Cortex of kidney (tissue), 1 donor: ENCODE measurements at places on chromosomes 4 and X.
A peak's percentile ranks its signal among the peaks of the same experiment; 100 is the strongest.

- no peak for DNase-seq
Measured at GRCh38 chr4:109029987-109030386, 267.1 kb upstream of the ETNPPL start.

GRCh38 chr4:183467246-183467645 lies 22.8 kb downstream of the CDKN2AIP start:
- no peak for DNase-seq

DNA sequence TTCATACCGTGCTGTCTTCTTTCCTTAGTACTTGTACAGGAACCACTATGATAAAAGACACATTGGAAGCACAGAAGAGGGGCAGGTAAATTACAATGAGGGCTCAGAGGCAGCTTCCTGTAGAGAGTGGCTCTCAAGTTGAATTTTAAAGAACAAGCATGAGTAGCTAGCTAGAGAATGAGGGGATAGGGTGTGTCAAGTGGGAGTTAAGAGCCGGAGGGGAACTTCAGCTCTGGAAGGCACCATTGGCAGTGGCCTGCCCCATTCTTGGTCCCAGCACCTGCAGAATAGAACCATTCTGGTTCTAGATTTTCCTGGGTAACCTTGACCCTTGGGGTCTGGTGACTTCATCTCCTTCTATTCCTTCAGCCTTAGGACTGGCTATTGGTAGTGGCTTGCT lies 34.0 kb upstream of the JADE1 start:
- DNase-seq = no peak

GRCh38 chrX:23786268-23786815 lies 3.4 kb downstream of the SAT1 start:
- DNase-seq = no peak

- no peak for DNase-seq
Measured at GRCh38 chrX:134603806-134604700, 54.2 kb downstream of the PLAC1 start.

DNA sequence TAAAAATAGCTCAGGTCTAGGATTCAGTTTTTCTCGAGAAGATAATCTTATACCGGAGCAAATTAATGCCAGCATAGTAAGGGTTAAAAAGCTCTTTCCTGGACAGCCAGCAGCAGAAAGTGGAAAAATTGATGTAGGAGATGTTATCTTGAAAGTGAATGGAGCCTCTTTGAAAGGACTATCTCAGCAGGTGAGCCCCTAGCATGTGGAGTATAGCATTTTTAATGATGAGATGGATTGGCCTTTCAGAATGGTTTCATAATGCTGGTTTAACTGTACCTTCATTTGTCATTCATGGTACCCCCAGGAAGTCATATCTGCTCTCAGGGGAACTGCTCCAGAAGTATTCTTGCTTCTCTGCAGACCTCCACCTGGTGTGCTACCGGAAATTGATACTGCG lies 79.4 kb downstream of the SLC10A6 start:
- DNase-seq = no peak

DNA sequence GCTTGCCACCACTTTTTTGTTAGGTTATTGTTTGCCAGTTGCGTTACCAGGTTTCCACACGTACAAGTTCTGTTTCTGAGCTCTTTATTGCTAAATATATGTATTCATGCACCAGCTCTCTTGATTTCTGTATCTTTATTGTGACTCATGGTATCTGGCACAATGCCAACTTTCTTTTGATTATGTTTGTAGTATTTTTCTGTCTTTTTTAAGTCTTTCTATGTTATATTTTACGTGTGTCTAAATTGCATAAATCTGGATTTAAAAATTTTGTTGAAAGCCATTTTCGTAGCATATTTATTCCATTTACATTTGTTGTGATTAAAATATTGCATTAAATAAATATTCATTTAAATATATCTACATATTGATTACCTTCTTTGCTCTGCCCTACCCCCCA lies 73.8 kb downstream of the KDM6A start:
- no peak for DNase-seq

DNA sequence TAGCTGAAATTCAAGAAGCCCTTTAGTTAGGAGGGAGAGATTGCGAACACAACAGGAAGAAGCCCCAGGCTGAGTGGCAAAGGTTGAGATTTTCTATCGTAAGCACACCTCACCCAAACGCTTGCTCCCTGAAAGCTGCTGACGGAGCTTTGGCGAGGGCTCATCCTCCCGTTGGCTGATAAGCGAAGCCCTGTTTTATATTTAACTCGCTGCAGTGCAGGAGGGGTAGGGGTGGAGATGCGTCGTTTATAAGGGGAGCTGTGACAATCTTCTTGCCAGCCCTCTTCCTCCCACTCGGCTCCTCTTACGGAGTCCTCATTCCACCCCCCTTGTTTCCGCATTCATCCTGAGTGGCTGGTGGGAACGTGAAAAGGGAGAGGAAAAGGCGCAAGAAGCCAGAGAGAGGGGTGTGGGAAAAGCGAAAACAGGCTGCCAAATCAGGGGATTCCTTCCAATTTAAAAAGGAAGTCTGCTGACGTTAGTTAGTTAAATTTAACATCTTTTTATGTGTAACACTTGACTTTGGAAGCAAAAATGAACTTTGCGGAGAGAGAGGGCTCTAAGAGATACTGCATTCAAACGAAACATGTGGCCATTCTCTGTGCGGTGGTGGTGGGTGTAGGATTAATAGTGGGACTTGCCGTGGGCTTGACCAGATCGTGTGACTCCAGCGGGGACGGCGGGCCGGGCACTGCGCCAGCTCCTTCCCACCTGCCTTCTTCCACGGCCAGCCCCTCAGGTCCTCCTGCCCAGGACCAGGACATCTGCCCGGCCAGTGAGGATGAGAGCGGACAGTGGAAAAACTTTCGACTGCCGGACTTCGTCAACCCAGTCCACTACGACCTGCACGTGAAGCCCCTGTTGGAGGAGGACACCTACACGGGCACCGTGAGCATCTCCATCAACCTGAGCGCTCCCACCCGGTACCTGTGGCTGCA lies at the start of gene ENPEP:
TSS of gene ENPEP (plus strand) at position 275 of the 938 bp plus-strand sequence. CDS start at position 535, 260 bp downstream.
- DNase-seq = peak; percentile 6
